ENCODE measurements at places on chromosomes 12 and 14.

DNA sequence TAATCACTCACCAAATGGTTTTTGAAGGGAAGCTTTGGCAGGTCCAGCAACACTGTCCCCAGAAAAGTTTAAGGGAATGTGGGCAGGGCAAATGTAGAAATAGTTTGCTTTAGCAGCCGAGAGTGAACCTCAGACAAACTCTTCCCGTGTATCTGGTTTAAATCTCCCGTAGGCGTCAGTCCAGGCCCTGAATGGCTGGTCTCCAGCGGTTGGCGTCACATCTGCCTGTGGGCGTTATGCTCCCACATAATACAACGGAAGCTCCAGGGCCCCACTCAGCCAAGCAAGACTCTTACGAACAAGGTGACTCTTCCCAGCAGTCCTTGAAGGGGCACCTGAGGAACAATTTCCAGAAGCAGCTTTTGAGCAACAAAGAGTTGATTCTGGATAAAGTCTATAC lies 942 bp downstream of the ZC2HC1C start:
- DNase-seq = no peak

DNA sequence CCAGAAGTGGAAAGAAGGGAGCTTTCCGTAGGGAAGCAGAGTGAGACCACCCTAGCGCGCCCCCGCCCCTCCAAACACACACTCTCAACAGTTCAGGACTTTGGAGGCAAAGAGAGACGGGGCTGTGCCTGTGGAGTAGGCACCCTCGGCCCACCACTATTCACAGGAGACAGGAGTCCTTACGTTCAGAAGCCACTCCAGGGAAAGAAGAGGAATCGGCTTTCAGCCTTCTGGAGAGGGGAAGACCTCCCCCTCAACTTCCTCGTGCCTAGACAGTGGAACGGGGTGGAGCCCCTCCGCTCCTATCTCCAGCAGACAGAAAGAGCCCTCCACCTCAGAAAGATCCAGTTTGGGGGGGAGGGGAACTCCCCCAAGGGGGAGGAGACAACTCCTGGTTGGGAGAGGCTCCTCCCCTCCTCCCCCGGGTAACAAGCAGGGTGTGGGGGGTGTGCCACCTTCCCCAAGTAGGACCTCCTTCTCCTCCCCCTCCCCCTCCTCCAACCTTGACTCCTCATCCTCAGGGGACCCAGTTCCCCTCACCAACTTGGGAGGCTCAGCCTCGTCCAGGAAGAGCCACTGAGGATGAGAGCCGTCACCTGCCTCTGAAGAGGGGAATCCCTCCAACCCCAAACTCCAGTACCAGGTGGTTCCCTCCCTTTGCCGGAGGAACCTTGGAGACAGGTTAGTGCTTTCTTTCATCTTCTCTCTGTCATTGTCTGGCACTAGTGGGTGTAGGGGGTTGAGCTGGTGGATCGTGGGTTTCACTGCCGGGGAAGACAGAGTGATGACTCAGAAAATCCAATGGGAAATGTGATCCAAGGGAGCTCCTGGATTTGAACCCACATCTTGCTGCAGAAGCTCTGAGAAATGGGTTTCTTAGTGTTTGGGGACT lies 883 bp downstream of the FOXJ2 start:
- DNase-seq = peak; percentile 91

GRCh38 chr14:99244941-99245563 lies 26.9 kb downstream of the BCL11B start:
- DNase-seq = no peak

- peak; percentile 41 for DNase-seq
Measured at GRCh38 chr12:62787023-62787422, 147.9 kb downstream of the PPM1H start.

GRCh38 chr12:95790917-95791849 lies 619 bp upstream of the NTN4 start:
- peak; percentile 65 for DNase-seq
